Stimulated activated CD8-positive, alpha-beta memory T cell treated with anti-CD3 and anti-CD28 coated beads, Interleukin-4, amount 100 ng/mL, for 1 hour (primary cell): ENCODE measurements at places on chromosomes 2 and 18.

GRCh38 chr2:98478907-98479306, 34.2 kb downstream of the INPP4A start:
- DNase-seq: no peak

GRCh38 chr18:62523631-62524439, 1.0 kb downstream of the ZCCHC2 start:
- no peak for DNase-seq

DNA sequence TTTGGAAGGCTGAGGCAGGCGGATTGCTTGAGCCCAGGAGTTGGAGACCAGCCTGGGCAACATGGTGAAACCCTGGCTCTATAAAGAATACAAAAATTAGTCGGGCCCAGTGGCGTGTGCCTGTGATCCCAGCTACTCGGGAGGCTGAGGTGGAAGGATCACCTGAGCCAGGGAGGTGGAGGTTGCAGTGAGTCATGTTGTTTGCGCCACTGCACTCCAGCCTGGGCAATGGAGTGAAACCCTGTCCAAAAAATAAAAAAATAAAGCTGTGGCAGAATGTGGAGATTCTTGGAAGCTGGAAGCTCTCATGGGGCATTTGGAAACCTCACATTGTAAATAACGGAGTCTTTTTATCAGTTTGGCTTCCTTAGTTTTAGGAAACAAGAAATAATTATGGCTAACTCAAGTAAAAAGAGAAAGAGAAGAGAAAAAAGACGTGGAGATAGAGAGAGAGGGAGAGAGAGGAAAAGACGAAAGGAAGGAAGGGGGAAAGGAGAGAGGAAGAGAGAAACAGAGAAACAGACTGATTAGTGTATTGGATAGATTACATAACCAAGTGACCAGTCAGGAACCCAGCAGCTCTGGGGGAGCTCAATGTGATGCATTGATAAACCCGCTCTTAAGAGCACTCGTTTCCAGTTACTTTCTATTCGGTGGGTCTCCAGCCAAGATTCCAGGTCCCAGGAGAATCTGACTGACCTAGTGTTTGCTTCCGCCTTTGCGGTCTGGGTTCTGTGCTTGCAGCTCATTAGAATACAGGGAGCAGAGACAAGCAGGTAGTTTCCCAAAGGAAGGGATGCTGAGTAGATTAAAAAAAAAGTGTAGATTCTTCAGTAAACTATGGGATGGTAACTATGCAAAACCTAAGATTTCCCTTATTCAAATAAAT, 1.1 kb upstream of the SPAST start:
- DNase-seq: no peak

DNA sequence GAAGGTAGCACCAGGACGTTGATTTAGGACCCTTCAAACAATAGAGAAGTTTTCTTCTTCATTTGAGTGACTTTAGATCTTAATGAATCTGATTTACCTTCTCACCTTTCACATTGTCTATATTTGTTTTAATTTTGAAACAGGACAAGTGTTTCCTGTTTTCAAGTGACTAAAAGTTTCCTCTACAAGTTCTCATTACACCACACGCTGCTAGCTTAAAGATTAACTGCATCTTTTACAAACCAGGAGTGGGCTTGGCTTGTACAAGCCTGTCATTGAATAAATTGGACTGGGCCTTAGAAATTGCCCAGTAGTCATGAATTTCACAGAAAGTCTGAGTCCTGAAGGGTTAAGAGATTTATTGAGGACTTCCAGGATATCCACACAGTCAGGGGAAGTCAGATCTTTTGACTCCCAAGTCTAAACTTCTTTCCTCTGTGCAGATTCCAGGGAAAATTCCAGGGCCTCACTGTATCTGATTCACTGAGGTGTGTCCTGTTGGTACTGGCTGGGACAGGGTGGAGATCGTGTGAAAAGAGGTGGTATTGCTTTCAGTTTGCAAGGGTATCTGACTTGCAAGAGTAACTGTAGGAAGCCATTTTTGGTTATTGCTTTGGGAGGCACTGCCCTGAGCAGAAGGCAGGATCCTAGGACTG, 3.4 kb downstream of the SGPP2 start:
- DNase-seq: no peak

- no peak for DNase-seq
Measured at GRCh38 chr2:65275141-65275915, 47.7 kb downstream of the ACTR2 start.

GRCh38 chr18:12944709-12945108, 3.1 kb upstream of the SEH1L start:
- DNase-seq: no peak

- DNase-seq: no peak
Measured at GRCh38 chr2:15967415-15968279, 27.3 kb downstream of the MYCN start.

- no peak for DNase-seq
Measured at GRCh38 chr18:32520771-32521170, 50.1 kb upstream of the GAREM1 start.

DNA sequence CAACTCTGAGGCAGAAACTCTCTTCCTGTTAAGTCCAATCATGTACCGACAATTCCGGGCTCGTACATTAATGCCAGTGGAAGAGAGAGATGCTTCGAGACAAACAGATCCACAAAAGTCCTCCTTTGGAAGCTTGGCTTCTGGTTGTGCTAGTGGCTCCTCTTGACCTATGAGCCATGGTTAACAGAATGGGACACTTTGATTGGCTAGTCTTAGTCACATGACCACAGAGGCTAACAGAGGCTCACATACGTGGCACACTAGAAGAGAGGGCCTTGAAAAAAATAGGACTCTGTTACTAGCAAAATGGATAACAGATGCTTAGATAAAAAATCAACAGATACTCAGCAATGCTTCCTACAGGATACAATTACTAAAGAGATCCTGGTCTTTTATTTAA, 1211.9 kb upstream of the GYPC start:
- DNase-seq: no peak

DNA sequence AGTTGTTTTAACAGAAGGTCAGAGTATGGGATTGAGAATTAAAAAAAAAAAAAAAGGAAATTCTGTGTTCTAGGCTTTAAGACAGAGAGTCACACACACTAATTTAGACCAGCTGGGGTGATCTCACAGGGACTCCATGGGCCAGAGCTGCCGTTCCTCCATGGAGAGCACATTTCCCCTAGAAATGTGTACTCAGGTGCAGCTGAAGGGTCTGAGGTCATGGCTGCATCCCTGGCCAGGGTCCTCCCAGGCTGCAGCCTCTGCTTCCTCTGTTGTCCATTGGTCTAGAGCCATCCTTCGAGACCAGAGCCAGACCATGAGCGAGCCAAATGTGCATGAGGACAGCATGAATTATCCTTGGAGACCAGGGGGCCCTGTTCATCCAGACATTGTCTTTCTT, 190.1 kb upstream of the TNP1 start:
- no peak for DNase-seq

DNA sequence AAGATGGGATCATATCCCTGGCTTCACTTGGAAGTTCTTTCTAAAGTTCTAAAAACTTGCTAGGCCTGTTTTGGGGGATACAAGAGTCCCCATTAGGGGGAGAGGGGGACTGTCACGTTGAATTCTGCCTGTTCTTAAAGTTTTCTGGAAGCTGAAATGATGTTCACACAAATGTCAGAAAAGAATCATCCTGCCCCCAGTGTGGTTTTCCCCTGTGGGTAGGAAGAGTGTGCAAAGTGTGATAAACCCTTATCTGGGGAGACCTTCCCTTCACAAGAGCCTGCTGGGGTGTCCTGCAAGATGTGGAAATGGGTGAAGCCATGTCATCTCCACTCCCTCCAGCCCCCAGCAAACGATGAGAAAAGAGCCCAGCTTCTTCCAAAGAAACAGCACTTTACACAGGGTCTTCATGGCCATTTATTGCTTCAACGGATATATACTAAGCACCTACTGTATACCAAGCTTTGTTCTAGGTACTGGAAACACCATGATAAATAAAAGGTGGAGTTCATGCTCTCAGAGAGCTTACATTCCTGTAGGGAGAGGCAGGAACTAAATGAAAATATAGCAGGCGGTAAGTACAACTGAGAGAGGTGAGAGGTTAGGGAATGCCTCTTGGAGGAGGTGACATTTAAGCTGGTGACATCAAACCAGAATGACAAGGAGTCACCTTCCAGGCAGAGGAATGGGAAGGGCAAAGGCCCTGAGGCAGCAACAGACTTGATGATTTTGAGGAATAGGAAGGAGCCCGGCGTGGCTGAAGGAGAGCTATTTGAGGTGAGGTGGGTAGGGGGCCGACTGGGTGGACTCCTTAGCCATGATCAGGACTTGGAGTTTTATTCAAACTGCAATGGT, 1.6 kb downstream of the MFSD2B start:
- no peak for DNase-seq

DNA sequence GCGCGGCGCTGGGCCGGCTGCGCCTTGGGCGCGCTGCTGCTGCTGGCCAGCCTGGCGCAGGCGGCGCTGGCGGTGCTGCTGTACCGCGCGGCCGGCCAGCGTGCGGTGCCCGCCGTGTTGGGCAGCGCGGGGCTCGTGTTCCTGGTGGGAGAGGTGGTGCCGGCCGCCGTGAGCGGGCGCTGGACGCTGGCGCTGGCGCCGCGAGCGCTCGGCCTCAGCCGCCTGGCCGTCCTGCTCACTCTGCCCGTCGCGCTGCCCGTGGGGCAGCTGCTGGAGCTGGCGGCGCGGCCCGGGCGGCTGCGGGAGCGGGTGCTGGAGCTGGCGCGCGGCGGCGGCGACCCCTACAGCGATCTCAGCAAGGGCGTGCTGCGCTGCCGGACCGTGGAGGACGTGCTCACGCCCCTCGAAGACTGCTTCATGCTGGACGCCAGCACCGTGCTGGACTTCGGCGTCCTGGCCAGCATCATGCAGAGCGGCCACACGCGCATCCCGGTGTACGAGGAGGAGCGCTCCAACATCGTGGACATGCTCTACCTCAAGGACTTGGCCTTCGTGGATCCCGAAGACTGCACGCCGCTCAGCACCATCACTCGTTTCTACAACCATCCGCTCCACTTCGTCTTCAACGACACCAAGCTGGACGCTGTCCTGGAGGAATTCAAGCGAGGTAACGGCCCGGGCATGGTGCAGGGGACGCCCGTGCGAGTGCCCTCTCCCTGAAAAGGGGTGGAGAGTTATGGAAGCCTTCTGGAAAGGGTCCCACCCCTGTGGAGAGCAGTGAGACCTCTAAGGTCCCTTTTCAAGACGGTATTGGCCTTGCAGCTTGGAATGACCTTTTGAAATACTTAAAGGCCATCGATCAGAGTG, 1.0 kb downstream of the CNNM3 start:
- no peak for DNase-seq

DNA sequence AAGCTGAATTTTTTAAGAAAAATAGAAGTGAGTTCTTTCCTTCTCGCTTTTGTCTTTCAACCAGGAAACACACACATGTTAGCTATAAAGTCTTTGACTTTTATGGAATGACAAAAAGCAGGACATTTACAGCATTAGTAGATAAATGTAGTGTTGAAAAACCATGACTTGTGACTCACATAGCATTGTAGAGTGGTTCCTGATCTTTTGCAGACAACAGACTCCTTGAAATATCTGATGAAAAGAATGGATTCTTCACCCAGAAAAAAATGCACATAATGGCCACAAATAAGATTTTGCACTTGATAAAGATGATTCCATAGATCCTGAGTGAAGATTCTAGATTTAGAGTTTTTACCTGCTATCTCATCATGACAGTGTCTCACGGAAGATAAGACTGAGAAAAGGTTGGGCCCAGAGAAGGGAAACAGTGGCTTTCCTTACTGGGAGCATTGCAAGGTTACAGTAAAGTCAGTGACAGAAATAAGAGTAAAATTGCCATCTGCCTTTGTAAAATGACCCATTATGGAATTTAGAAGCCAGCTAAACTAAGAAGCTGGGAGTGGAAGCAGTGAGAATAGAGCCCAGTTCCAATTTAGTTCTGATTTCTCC, 14.0 kb downstream of the SMARCAL1 start:
- no peak for DNase-seq

GRCh38 chr2:37342591-37343220, 1.7 kb upstream of the QPCT start:
- DNase-seq: no peak

- no peak for DNase-seq
Measured at GRCh38 chr2:98908931-98909316, 27.1 kb downstream of the CRACDL start.

GRCh38 chr2:81672923-81673322, 1368.4 kb upstream of the LRRTM1 start:
- DNase-seq: no peak

- DNase-seq: no peak
Measured at GRCh38 chr2:177053038-177053437, 159.6 kb upstream of the HNRNPA3 start.

DNA sequence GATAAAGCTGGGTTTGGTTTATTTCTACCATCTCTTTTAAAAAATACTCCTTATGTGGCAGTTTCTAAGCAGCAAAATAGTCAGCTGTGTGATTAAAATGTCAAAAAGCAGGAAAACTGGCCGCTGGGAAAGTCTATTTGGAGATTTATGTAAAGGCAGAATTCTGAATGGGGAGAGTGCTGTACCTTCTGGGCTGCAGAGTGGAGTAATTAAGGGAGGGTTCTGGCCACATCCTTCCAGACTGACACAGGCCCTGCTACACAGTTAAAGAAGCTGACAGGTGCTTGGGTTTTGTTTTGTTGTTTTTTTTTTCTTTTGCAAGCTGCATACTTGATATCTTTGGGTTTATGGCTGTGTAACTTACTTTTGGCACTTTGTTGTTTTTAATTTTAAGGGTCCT, 157.2 kb downstream of the WDSUB1 start:
- no peak for DNase-seq
